ENCODE measurements at places on chromosomes 7 and 10.

DNA sequence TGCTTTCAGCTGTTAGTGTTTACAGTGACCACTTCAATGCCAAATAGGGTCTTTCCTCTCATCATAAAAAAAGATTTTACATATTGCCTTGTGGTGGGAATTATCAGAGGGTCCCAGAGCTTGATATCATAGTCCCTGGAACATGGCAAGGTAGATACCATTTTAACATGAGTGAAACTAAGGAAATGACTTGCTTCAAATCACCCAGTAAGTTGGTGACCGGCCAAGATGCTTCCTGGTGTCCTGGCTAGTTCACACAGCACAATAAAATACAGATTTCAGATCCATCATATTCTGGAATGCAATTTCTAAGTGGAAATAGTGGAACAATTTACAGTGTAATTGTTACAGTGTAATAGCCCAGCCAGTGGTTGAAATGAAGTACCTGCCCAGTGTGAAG, 36.6 kb downstream of the CNNM1 start:
- no peak for DNase-seq

GRCh38 chr10:53005612-53006345, 233.2 kb upstream of the MBL2 start:
- DNase-seq = no peak

DNA sequence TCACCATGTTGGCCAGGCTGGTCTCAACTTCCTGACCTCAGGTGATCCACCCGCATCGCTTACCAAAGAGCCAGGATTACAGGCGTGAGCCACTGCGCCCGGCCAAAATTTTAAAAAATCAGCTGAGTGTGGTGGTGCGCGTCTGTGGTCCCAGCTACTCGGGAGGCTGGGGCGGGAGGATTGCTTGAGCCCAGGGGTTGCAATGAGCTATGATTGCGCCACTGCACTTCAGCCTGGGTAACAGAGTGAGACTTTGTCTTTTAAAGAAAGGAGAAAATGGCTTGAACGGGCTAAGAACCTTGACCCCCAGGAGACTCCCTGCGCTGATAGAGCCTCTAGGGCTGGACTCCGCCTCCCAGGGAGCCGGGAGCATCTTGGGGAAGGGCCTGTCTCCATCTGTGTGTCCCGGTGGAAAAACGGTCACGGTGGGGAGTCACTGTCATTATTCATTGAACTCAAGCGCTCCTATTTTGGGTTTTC, 760 bp upstream of the KCTD7 start:
- DNase-seq = no peak

DNA sequence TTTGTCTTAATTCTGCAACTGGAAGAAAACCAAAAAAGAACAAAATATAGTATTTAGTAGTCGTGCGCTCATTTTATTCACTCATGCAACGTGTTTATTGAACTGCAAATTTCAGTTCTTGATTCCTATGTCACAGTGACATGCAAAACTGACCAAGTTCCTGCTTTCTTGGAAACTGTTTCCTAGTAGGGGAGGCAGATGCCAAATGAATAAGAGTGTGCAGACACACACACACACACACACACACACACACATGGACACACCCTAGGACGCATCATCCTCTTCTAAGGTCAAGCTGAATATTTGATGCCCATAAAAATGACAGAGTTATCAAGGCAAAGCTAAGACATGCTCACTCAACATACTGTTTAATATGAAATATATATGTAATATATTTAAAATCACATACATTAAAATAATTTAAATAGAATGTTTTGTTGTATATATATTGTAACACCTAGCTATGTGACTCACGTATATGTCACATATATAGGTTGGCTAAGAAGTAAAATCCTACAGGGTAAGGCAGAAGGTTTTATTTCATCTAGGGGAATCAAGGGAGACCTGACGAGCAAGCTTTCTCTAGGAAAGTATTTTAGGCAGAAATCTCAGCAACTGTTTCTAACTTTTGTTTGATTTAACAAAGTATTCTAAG, 79.6 kb downstream of the SVIL start:
- peak; percentile 26 for DNase-seq

DNA sequence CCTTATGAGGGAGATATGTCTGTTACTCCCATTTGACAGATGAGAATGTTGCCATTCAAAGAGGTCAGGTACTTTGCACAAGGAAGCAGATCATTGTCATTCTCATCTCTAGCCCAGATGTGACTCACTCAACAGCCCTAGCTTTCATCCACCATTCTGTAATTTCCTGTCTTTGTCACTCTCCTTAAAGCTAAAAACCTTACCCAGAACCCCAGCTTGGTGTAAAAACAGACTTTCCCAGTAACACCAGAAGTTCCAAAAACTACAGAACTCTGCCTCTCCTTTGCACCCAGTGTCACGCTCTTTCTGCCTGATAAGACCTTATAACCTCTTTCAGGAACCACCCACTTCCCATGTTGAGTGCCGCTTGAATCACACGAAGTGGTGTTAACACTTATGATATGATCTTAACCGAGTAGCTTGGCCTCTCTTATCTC, 89.1 kb upstream of the SP4 start:
- DNase-seq = no peak

GRCh38 chr10:84401854-84402611, 73.6 kb downstream of the CCSER2 start:
- no peak for DNase-seq

DNA sequence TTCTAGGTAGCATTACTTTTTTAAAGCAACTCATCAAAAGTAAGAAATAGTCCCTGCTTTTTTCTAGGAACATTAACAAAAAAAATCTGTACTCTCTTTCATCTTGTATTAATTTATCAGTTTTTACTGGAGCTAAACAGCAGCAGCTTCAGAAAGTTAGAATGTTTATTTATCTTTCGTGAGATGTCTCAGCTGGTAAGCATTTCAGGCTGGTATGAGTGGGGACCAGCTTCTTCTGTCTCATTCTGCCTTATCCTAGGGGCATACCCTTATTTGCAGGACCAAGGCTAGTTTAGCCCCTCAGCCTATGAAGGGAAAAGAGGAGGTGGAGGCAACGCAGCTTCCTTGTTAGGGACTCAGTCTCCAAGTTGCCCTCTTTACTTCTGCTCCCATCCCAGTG, 35.1 kb downstream of the LANCL2 start:
- peak; percentile 48 for DNase-seq

- DNase-seq = no peak
Measured at GRCh38 chr7:3082831-3083230, 39.2 kb upstream of the CARD11 start.

DNA sequence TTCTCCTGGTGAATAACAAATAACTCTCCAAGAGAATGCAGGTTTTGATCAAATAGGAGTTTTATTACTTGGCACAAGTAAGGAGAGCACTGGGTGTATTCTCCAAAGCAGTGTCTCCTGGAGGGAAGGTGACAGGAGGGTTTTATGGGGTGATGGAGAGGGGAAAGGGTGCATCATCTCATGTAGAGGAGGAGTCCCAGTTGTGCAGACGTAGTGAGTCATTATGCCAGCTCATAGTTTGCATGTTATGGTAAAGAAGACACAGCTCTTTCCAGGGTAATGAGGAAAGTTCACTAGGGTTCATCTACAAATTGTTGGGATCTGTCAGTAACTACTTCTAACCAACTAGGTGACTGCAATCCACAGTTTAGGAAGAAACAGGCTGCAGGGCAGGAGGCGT, 347.9 kb upstream of the MEOX2 start:
- peak; percentile 83 for DNase-seq

DNA sequence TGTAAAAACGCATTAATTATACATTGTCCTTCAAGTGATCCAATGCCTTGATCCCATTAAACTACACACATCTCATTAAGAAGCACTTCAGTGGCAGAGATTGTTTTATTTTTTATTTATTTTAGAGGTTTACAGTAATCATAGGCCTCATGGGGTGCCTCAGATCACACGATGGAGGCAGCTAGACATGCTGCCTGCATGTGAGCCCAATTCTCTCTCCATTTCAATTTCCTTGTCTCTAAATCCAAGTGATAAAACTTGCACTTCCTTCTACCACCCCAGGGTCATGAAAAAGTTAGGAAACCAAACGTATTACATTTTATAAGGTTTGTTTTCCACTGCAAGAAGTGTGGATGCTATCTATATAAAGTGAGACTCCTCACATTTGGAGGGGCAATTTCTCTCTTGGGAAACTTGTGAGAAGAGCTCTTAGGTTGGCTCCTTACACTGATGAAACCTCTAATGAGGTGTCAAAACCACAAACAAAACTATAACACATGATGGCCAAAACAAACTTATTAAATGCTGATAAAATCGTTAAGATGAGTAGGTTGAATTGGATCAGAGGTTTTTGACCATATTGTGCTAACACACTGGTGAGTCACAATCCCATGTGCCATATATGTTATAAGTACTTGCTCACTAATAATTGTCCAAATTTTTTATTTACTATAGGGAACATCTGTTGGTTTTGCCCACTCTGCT, 22.3 kb upstream of the XPNPEP1 start:
- DNase-seq = no peak

DNA sequence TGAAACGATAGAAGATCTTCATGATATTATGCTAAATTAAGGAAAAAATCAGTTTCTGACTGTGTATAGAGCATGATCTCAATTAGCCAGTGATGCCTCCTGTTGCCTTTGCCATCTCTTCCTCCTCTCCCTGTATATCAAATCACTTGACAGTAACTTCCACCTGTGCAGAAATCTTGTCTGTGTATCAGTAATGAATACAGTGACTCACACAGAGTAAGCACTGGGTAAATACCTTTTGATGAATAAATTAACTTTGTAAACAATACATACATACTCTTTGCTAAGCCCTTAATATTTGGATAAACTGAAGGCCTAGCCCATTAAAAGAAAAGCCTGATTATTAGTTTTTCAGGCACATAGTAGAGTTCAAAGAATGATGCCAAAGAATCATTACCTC, 610.6 kb upstream of the NRP1 start:
- no peak for DNase-seq

DNA sequence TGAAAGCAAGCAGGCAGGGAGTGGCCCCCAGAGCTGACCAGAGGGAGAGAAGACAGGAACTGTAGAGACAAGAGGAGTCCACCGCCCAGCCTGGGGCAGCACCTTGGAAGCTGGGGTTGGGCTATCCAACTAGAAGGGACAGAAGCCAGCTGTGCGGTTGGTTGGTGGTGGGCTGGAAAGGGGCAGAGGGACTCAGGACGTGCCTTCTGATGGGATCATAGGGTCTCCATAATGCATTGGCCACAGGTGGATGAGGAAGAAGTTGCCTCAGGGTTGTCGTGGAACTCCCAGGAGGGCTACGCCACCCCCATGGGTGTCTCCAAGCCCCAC, 114.0 kb upstream of the RET start:
- no peak for DNase-seq

DNA sequence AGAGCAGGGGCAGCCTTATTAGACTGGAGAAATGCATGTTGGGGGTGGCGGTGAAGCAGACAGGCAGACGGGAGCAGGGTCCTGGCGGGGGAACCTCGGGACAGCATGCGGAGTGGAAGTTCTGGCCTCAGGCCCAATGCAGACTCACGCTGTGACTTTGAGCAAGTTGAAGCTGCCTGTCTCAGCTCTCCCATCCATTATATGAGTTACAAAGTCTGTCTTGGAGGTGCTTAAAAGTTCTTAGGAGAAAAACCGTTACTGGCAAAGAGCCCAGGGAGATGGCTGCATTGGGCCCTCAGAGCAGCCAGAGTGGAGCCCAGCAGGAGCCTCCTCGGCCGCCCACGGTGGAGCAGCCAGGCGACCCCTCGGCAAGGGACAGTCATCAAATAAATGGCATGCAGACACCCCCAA, 509.5 kb downstream of the PLXNA4 start:
- peak; percentile 35 for DNase-seq

DNA sequence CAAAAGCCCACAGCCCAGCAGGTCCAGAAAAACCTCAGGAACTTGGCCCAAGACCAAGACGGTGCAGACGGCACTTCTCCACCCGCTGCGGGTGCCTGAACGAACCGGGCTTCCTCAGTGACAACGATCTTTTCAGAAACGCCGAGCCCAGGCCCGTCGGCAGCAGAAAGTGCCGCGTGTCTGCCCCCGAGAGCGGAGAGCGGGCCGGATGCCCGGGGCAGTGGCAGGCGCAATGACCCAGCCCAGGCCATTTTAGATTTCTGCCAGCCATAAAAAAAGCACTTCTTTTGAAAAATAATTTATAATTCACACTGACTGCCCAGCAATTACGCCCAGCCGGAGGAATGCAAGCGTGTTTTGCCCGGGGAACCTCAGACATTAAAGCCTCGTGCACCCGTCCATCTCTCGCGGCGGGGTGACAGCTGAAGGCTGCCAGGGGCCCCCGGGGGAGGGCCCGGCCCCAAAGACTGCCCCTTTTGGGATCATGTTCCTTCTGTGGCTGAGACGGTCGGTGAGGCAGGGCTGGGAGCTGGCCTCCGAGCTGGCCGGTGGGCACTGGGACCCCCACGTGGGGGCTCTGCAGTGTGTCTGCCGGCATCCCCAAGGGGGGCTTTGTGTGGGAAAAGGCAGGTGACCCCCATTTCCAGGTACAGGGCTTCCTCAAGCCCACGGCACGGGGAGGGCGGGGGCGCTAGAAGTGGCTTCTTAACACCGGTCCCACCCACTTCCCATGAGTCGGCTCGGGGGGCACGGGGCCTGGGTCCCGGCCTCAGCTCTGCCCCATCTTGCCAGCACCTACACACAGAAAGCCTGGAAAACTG, 71.3 kb upstream of the PDGFA start:
- no peak for DNase-seq

DNA sequence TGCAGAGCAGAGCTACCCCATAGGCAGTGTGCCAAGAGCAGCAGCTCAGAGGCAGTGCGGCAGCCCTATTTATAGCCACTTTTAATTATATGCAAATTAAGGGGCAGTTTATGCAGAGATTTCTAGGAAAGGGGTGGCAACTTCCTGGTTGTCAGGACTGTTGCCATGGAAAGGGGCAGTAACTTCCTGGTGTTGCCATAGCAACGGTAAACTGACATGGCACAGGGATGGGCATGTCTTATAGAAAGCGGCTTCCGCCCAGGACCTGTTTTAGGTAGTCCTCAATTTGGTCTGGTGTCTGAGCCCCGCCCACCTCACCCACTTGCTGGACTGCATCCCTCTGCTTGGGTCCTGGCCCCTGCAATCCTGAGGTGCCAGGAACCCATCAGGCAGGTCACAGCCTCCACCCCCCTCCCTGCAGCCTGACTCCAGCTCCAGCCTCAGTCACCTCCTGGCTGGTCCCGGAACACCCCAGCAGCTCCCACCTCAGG, 115.8 kb downstream of the TMEM130 start:
- DNase-seq = peak; percentile 5

DNA sequence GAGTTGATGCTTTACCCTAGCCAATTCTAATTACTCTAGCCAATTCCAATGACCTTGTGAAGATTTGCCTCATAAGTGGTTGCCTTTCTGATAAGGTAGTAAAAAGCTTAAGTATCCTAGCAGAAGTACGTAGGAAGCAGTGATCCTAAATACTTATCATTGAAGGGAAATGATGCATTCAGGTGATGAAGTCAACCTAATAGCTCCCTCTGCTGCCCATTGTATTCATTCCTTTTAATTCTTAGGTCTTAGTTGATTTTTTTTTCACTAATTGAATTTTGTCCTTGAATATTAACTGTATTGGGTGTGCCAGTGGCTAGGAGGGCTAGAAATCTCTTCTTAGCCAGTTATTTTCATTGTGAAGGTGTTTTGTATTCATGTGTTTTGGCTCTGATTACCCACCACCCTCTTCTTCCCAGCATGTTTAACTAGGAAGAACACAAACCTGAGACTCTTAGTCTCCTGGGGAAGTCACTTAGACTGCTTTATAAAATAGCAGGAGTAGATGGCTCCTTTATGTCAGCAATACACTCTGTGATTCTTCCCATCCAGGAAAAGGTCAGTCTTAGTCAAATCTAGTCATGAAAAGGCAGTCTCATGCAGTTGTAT, 46.3 kb downstream of the PLEKHA8 start:
- DNase-seq = peak; percentile 80
